Hippocampal formation (tissue), 2 donors: ENCODE measurements at places on chromosomes 3 and 15.

GRCh38 chr3:120764206-120764605 is 21.7 kb downstream of the GTF2E1 start:
- DNase-seq: no peak

DNA sequence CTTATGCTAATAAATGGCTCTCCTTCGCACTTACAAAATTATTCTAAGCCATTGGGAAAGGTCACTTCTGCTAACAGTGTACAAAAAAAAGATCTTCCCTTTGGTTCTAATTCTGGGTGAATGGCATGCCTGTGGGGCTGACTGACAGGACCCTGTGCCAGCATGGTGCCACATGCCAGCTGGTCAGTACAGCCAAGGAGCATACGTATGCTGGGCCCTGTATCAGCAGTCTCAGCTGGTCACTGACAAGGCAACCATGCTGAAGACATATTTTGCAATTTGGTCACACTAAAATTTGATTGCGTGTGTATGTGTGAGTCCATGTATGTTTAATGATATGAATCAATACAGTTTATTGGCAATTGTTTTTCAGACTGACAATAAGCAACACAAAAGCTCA is 246.1 kb downstream of the TBL1XR1 start:
- no peak for DNase-seq

DNA sequence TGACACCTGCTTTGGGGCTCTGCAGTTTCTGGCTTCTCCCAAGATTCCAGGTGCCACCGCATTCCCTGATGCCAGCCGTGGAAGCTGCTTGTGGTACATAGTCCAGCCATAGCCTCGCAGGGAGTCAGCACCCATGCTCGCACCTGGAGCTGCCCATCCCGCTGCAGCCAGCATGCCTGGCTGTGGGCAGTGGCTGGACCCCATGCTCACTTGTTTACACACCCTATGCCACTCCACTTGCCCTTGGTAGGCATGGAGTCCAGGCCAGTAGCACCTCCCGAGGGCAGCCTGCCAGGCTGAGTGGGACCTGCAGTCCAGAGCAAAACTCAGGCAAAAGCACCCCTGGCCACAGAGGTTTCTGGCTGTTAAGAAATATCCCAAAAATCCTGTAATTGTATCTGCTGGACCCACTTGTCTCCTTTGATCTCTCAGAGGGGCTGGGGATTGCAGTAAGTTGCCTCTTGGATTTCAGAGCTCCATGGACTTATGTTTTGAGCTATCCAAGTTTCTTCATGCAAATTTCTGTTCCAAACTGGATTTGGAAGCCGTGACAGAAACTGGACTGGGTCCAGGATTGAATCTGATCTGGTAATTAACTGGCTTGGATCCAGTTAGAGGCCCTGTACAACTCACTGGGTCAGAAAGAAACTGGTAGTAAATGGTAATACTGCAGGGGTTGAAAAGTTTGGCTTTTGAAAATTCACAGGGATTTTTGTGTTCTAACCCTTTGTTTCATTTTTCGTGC is 149.3 kb downstream of the FMN1 start:
- DNase-seq: no peak

- DNase-seq: no peak
Measured at GRCh38 chr3:55405436-55405835, 81.7 kb downstream of the WNT5A start.

GRCh38 chr3:150870406-150870805 is 34.8 kb downstream of the MINDY4B start:
- DNase-seq: no peak
